ENCODE measurements at places on chromosomes 1 and 21. TPM values are rescaled to one million over a fixed set of nuclear protein-coding genes. Genes with fewer than 3 reads are reported as not detected.

DNA sequence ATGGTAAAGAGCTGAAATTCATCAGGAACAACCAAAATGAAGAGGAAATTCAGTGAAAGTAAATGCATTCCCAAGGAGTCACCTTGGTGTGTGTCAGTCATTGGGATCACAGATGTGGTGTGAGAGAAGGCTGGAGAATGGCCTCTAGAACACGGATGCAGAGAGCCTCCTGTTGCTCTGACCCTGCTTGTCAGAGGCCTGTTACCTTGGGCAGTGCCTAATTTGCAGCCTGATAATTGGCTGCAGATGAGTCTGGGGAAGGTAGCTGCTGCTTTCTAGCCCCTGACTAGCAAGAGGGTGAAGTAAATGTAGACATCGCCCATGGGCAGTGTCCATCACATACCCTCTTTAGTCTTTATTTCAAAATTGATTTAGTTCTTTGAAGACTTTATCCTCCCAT is 3.3 kb downstream of the GCSAML start:
- DNase-seq: no peak

DNA sequence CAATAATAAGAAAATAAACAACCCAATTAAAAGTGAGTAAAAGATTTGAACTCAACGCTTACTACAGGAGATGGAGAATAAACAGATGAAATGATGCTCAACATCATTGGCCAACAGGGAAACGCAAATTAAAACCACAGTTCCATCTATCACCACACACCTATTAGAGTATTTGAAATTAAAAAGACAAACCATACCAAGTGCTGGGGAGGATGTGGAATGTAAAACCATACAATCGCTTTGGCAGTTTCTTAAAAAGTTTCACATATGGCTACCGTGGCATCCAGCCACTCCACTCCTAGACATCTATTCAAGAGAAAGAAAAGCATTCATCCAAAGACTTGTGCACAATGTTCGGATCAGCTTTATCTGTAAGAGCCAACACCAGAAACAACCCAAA is 1.3 kb upstream of the LRRC3 start:
- DNase-seq: no peak

- DNase-seq: no peak
These were observed 488 bp upstream of the GNL2 start for GRCh38 chr1:37596182-37596667.

GRCh38 chr1:56509713-56510641 is 69.4 kb downstream of the PLPP3 start:
- DNase-seq: no peak

GRCh38 chr1:30523055-30524020 is 200.0 kb downstream of the MATN1 start:
- DNase-seq: no peak

DNA sequence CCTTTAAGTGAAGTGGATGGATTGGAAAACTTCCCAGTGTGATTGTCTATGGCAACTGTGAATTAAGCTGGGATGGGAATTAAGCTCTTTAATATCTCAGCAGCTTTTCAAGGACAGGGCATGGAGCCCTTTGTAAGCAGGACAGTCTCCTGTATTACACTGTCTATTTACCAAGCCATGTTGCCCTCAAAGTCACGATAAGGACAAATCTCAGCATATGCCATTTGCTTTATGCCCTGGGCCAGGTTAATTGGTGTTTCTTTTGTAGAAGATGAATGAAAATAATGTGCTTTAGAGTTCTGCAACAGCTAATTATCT is 17.6 kb downstream of the UTP25 start:
- DNase-seq: no peak

Gene GCSAML
- total RNA-seq: not detected

- DNase-seq: no peak
These were observed 32.2 kb downstream of the SDCCAG8 start for GRCh38 chr1:243288062-243288461.

Gene SMCP
- total RNA-seq: not detected

DNA sequence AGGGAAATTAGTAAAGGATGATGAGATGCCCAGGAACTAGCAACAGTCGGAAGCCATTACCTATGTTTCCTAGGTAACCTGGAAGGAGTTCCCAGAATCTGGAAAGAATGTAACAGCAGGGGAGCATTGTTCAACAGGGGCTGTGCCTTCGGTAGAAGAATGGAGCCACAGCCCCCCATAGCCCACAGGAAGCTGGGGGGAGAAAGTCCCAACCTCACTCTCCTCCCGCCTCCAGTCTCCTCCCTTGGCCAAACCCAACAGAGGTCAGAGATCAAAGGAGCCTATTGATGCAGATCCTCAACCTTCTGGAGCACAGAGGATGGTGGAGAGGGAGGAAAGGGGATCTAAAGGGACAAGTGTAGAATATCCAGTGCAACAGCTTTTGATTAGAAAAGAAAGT is 131.5 kb upstream of the SLC44A3 start:
- DNase-seq: no peak

DNA sequence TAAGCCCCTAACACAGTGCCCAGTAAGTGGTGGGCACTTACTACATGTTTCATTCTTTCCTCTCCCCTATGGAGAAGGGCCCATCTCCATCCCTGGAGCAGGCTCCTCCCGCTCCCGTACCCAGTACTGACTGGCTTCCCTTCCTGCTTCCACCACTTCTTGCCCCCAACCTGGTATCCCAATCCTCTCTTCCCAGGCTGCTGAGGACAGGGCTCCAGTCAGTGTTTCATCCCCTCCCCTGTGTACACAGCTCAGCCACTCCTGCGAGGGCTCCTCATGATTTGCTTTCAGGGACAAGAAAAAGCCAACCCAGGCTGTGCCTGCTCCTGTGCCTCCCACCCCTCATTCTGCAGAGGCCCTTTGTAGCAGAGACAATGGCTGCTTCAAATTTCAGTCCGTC is 20.8 kb upstream of the ETV3 start:
- no peak for DNase-seq

Gene LDLRAD1
- not detected for total RNA-seq

DNA sequence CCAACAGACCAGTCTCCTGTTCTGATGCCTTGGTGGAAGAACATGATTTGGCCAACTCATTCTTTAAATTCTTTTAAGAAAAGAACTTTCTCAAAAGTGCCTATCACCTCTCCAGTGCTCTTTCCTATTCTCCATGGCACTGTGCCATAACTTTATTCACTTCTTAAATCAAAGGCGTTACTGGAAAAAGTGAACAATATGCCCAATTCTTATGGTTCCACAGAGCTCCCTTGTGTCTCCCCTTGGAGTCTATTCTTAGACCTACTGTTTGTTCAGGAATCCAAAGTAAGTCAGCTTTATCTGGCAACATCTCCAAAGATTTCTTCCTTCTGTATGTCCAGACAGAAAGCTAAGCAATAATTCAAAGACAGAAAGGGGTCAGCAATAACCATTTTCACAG is 111.9 kb upstream of the MAGI3 start:
- DNase-seq: no peak

GRCh38 chr1:15883326-15883725 is 35.8 kb downstream of the SPEN start:
- peak; percentile 27 for DNase-seq

DNA sequence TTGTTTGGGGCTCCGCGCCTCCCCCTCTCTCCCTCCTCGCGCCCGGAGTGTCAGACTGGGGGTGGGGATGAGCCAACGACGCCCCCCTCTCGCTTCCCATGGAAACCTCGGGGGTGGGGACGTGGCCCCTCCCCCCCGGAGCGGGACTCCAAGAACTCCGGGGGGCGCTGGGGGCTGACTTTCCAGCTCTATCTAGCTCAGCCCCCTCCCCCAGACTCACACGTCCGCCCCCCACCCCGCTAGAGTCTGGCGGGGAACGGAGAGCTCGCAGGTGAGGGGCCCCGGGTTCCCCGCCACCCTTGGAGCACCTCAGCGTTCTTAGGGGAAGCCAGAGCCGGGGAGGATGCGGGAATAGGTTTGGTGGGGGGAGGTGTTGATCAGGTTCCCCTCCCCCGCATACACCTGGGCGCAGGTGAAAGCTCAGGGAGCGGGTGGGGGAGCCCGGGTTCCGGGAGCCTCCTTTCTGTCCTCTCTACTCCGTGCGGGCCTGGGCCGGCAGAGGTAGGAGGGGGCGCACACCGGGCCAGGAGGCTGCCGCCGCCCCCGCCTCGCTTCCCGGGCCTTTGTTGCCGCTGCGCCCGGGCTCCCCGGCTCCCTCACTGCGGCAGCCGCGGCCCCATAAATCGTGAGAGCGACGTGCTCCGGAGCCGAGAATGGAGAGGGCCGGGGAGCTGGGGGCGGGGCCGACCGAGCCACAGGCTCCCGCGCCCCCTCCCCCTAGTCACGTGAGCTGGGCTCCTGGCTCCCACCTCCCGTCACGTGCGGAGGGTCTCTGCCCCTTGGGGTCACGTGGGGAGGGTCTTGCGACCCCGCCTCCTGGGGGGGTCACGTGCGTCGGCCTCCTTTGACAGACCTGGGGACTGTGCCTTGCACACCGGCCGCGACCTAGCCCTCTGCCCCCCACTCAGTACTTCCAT is 1.9 kb downstream of the EFNA3 start:
- no peak for DNase-seq

- DNase-seq: no peak
These were observed 37.8 kb upstream of the COL11A1 start for GRCh38 chr1:103146166-103146565.

- DNase-seq: no peak
These were observed 221.9 kb downstream of the CTH start for GRCh38 chr1:70633004-70633403.

DNA sequence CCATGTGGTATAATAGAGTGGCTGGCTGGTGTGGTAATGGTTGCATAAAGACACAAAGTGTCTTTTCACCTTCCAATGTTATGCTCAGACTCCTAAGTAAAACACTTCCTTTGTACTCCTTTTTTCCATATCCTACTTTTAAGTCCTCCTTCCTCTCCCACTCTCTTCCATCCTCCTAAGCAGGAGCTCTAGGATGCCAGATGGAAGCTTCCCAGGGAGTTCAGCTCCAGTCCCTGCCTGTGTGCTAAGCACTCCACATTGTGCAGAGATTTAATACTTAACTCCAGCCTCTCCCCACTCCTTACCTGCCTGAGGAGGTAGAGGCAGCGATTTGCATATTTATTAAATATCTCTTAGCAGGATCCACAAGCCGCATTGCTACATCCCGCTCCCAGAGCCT is 60.5 kb upstream of the IGSF21 start:
- DNase-seq: no peak

DNA sequence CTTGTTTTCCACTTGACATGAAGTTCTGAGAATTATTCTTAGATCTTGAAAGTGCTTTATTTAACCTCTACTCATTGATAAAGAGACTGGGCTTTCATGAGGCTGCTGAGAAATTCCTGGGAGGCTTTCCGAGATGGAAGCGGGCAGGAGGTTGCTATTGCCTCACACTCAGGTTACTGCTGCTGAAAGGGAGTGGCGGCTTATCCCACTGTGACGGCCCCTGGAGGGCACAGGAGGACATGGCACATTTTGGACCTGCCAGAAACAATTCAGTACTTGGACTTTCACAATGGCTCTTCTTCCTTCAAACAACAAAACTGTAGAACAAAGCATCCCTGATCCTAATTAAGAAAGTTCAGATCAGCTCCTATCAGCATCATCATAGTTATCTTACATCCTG is 16.2 kb upstream of the MARK1 start:
- peak; percentile 27 for DNase-seq

DNA sequence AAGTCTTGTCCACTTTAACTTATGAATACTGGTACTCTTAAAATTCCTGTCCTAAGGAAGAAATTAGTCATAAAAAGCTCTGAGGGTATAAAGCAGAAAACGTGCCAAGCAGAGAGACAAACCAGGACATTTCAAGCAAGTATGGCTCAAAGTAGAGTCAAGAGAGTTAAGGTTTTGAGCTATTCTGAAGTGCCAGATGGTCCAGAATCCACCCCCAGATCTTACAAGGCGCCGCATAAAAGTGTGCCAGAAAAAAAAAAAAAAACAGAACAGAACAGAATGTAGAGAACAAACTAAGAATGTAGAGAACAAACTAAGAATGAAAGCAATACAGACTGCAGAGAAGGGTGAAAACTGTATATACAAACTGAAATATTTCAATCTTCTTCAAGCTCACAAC is 12.5 kb downstream of the EPS15 start:
- no peak for DNase-seq

Gene LAMTOR5
- total RNA-seq: 140 TPM

GRCh38 chr1:218164930-218165700 is 120.0 kb upstream of the RRP15 start:
- DNase-seq: no peak

GRCh38 chr21:44085491-44086321 is 21.5 kb upstream of the PWP2 start:
- DNase-seq: no peak

GRCh38 chr1:76939817-76940216 is 72.5 kb downstream of the ST6GALNAC5 start:
- no peak for DNase-seq

Gene KRTCAP2
- total RNA-seq: 128 TPM

Gene KRTAP12-2
- total RNA-seq: not detected
